ENCODE measurements at places on chromosomes 11 and 22.

DNA sequence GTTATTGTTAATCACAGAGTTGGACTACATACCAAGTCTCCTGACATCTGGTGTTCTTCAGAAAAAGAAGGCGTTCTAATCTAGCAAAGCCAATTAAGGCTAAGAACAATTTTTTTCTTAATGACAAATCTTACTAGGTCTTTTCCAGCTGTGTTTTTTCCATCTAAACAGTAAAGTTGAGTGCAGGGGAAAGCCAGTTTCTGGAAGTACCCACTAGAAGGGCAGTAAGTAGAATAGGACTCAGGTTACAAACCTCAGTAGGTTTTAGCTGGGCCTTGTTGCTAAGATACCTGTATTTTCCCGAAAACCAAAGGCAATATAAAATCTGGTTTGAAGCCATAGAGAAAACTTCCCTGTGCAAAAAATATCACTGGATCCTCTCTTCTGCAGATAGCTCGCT is 351.9 kb downstream of the ETS1 start:
- no peak for DNase-seq

DNA sequence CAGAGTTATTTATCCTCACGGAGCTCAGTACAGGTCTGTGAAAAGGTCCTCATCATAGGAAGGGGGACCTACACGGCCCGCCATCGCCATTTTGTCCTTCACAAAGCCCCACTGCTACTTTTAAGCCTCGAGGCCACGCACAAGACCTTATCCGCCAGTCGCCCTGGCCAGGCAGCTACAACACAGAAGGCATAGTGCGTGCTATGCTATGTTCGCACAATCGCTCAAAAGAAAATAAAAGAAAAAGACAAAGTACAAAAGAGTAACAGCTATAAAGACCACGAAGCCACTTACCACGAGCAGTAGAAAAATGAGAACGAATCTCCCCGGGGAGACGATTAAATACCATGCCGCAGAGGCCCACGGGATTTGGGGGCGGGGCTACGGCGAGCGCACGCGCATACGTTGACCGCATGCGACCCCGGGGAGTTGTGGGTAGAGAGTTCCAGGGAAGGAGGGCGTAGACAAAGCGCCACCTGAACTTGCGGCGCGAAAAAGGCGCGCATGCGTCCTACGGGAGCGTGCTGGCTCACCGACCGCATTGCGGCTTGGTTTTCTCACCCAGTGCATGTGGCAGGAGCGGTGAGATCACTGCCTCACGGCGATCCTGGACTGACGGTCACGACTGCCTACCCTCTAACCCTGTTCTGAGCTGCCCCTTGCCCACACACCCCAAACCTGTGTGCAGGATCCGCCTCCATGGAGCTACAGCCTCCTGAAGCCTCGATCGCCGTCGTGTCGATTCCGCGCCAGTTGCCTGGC is 16.4 kb upstream of the WDR74 start:
- peak; percentile 65 for DNase-seq

GRCh38 chr11:66337103-66337899 is 1.1 kb upstream of the RIN1 start:
- DNase-seq = no peak

DNA sequence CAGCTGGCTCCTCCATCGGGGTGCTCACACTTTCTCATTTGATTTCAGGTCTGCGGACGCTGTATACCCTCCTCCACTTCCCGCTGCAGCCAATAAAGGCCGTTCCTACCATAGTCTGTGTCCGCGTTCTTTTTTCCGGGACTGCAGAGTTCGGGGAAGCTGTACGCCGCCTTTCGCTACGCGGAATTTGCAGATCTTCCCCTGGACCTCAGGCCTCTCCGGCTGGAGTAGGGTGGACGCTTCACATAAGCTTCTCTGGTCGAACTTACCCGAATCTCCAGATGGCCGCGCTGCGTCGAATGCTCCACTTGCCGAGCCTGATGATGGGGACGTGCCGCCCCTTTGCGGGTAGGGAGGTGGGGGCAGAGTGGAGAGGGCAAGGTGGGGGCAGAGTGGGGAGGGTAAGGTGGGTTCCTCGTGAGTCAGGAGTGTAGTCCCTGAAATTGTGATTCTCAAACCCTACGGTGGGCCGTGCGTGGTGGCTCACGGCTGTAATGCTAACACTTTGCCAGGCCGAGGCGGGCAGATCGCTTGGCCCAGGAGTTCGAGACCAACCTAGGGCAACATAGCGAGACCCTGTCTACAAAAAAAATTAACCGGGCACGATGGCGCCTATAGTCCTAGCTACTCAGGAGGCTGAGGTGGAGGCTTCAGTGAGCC is 617 bp downstream of the CSKMT start:
- DNase-seq = no peak

GRCh38 chr11:35146074-35146521 is 7.1 kb downstream of the CD44 start:
- DNase-seq = no peak

DNA sequence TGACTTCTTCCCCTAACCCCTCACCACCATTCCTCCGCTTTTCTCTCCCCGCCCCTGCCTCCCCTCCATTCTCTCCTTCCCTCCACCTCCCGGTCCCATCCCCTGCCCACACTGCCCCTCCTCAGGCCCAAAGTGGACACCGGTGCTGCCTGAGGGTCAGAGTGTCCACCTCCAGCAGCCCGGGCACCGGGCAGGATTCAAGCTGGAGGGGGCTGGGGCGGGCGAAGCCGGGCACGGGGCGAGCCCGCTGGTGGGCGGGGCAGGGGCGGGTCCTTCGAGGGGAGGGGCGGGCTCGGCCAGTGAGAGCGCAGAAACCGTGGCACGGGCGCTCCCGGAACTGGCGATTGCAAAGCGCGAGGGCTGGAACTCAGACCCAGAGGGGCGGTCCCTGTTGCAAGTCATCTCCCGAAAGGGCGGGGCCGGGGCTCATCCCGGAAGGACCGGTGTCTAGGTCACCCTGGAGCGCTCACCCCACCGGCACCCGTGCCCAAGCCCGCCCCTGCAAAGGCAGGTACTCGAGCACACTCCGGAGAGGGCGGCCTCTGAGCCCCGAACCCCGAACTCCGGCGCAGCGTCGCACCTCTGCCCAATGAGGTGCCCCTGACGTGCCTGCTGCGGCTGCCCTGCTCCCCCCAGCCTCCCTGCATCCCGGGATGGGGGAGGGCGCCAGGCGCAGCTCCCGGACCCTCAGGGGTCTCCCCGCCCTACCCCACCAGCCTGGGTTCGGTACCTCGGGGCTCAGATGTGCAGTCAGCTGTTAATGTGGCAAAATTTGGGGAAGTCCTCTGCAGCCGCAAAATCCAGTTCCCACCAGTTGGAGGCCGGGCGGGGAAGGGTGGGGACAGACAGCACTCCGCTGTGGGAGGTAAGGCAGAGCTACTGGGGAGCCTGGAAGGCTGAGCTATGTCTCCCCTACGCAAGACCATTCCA is 16.5 kb upstream of the CDKN1C start:
- peak; percentile 99 for DNase-seq

DNA sequence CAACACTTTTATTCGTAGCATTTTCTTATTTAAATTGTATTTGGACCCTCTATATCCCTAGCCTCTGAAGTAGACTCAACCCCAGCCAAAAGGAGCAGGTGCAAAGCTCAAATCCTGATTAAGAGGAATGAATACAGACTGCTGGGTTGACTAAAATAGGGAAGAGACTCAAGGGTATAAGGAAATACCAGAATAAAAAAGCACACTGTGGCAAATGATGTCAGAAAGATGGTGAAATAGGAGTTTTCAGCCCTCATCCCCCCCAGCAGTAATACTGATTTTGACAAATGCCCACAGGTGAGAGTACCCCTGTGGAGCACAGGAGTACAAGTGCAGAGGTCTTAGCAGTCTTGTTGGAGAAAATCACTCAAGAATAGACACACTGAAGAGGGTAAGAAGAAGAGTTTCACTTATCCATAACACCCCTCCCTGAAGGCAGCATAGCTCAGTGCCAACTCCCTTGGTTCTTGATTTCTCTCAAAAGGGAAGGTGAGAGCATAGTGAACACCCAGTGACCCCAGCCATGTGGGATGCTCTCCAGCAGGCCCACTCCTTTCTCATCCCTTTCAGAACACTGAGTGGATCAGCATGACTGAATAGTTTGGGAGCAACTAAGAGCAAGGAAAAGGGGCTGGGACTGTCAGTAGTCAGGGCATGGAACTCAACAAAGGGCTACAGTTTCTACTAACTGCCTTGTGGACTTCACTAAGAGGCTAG is 71.7 kb downstream of the TBC1D22A start:
- no peak for DNase-seq

DNA sequence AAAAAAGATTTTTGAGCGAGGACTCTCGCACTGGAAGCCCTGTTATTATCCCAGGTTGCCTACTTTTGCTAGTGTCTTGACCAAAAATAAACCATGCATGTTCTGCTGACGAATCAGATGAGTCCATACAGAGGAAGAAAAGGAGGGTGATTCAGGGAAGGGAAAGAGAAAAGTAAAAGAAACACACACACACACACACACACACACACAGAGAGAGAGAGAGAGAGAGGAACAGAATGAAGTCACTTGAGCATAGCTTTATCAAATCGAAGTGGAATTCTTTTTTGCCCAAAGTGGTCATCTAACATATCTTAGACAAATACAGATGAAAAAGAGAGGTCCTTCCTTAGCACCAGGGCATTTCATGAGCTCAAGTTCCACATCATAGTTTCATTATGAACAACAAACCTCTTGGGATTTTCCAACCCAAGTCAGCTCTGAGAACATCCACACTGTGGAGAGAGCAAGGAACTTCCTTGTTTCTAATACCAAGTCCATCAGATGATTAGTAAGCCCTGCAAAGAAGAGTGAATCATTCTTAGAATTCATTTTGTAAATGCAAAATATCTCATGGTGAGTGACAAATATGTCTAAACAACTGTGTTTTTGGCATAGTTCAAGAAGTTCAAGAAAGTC is 7.7 kb upstream of the MMP12 start:
- no peak for DNase-seq
